ENCODE measurements at places on chromosomes 7 and 10. TPM values are rescaled to one million over a fixed set of nuclear protein-coding genes. Genes with fewer than 3 reads are reported as not detected.

TCERG1L gene
- not detected for total RNA-seq

COBL gene
- total RNA-seq: 19.3 TPM

METTL2B gene
- 45.7 TPM for total RNA-seq

TRIM74 gene
- total RNA-seq: 1.0 TPM

NRG3 gene
- total RNA-seq: not detected

CYP3A5 gene
- 1.5 TPM for total RNA-seq

GRCh38 chr7:28989211-28989980, 31.3 kb upstream of the TRIL start:
- no peak for DNase-seq

- peak; percentile 96 for DNase-seq
Observed at GRCh38 chr10:100006243-100006886, 3.4 kb downstream of the DNMBP start.

- no peak for DNase-seq
Observed at GRCh38 chr7:143463556-143463955, 14.1 kb upstream of the TAS2R41 start.

- DNase-seq: no peak
Observed at GRCh38 chr10:34206078-34206934, 608.8 kb downstream of the PARD3 start.

DNA sequence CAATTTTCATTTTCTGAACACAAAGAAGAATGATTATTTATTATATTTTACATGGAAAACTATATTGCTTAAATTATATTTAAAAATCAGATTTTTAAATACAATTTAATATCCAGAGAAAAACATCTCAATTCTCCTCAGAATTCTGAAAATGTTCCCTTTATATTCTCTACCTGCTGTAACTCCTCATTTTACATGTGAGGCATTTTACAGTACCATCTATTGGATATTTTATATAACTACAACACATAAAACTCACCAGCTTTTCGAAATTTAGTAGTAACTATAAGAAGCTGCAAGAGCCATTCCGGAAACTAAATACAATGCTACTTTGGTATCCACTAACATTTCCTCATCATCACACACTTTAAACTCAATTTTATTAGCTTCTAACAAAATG, 264.6 kb downstream of the DGKB start:
- DNase-seq: no peak
